ENCODE measurements at places on chromosomes 7 and 10. TPM values are rescaled to one million over a fixed set of nuclear protein-coding genes. Genes with fewer than 3 reads are reported as not detected.

Gene CDK1
- 0.98 TPM for total RNA-seq

Gene POP7
- total RNA-seq = 27.4 TPM

Gene RAB18
- total RNA-seq = 40.3 TPM

Gene ADAP1
- 7.5 TPM for total RNA-seq

GRCh38 chr10:24097751-24098207 lies 111.2 kb upstream of the KIAA1217 start:
- H3K36me3 ChIP-seq = no peaks in the 10 kb centered on the region
- no peaks in the 10 kb centered on the region for H3K27me3 ChIP-seq
- no peaks in the 10 kb centered on the region for H3K4me1 ChIP-seq
- no peak for DNase-seq
- H3K4me3 ChIP-seq = no peak overlapping the region

GRCh38 chr10:61959814-61960213 lies 58.3 kb downstream of the ARID5B start:
- no peaks in the 10 kb centered on the region for H3K27me3 ChIP-seq
- no peaks in the 10 kb centered on the region for H3K4me1 ChIP-seq
- H3K4me3 ChIP-seq = no peak overlapping the region
- no peaks in the 10 kb centered on the region for H3K36me3 ChIP-seq
- DNase-seq = no peak
- H3K27ac ChIP-seq = no peak overlapping the region

- H3K4me3 ChIP-seq = no peak overlapping the region
- H3K36me3 ChIP-seq = no peaks in the 10 kb centered on the region
- no peaks in the 10 kb centered on the region for H3K27me3 ChIP-seq
- DNase-seq = no peak
- no peak overlapping the region for H3K27ac ChIP-seq
Observed at GRCh38 chr10:21399392-21400035, 126.0 kb downstream of the SKIDA1 start.

DNA sequence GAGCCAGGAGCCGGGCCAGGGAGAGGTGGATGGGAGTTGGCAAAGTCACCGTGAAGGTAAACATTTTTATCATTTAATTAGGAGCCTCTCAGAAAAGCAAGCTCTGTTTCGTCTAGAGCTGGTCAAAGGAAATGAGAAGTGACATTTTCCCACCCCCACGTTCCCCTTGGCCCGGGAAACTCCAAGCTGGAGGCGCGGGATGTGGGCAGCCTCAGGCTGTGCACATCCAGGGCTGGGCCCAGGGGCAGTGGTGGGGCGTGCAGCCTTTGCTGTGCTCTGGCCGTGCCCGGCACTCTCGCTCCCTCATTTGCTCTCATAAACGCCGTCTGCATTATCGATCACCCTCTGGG lies 135.6 kb upstream of the RET start:
- no peaks in the 10 kb centered on the region for H3K36me3 ChIP-seq
- DNase-seq = peak; percentile 3
- H3K27ac ChIP-seq = no peak overlapping the region

DNA sequence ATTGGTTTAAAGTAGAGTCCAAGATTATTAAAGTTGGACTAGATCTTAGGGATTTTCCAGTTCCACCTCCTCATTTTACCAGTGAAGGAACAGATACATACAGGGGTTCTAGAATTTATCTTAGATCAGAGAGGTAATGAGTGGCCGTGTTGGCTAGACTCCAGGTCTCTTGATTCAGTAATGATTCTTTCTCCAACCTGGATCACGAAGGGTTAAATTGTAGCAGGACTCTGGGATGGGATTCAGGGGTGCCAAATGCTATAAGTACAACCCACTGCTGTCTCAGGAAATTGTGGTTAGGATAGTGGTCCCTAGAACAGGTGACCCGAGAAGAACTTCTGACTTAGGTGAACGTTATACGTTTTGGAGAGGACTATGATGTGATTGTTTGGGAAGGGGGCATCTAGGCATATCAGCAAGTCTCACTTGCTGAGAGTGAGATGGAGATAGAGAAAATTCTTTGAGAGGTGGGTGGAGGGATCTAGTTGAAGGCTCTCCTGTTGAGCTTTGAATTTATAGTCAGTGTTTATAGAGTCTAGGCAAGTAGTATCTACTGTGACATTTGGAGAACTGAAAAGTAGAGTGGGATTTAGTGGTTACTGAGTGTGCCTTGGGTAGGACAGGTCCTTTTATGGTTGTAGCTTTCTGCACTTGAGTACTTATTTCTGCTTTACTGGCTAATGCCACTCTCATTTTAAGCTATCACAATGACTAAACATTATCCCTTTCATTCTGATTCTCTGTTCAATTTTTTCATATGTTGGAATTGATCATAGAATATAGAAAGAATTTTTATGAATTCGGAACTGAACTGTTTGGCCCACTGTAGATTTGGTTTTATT lies 58.3 kb downstream of the ST7 start:
- no peak overlapping the region for H3K4me3 ChIP-seq
- no peaks in the 10 kb centered on the region for H3K27me3 ChIP-seq
- H3K27ac ChIP-seq = no peak overlapping the region
- H3K36me3 ChIP-seq = no peaks in the 10 kb centered on the region

DNA sequence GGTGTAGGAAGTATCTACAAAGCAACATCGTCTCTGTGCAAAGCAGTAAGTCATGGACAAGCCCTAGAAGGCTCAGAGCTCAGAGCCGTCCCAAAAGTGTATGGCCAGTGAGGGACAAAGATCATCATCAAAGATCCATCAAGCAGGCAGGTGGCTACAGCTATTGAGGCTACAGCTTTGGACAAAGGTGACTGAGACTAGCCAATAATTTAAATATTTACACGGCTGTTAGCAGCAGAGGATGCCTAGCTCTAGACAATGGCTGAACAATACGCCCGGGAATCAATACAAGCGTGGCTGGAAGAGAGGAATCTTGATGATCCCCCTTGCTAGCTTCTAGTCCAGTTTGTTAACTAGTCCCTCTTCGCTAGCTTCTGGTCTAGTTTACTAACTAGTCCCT lies 17.9 kb downstream of the NMT2 start:
- no peaks in the 10 kb centered on the region for H3K36me3 ChIP-seq
- no peak overlapping the region for H3K4me3 ChIP-seq
- DNase-seq = no peak
- no peaks in the 10 kb centered on the region for H3K27me3 ChIP-seq

DNA sequence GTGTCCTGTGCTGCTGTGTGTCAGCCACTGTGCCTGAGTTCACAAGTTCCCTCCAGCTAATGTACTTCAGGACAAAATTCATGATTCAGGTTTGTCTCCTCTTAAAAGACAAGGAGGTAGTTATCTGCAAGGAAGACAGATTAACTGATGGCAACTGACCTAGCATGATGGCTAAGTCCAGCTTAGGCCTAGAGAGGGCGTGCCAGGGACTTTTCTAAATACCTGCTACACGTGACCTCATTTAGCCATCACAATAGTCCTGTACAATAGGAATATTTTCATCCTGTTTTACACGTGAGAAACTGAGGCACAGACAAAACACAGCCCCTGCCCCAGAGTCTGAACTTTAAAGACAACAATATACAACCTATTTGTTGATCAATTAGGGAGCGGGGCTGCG lies 275.7 kb downstream of the XPNPEP1 start:
- no peak overlapping the region for H3K4me3 ChIP-seq
- H3K27ac ChIP-seq = no peak overlapping the region
- H3K36me3 ChIP-seq = no peaks in the 10 kb centered on the region
- H3K27me3 ChIP-seq = no peaks in the 10 kb centered on the region

DNA sequence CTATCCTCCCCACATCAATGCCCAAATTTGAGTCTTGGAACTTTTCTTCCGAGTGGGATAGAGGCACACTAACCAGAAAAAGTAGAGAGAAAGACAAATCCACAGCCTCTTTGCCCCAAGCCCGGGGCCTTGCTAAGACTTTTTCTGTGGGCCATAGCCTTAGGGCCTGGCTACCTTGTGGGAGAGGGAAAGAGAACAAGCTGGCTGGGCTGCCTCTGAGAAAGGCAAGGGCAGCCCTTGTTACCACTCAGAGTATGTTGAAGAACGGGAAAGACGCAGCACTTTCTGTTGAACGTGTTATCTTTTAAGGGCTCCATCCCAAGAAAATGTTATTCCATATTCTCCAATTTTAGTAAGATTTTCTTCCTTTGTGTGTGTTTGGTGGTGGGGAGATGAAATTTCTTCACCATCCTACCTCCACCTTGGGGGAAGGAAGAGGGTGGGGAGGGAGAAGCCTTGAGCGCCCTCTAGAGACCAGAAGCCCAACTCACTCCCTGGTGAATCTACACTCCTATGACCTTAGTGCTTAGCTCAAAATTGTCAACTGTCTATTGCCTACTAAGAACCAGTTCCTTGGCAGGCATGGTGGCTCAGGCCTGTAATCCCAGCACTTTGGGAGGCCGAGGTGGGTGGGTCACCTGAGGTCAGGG lies 3.9 kb upstream of the NRF1 start:
- no peak for DNase-seq
- no peak overlapping the region for H3K27ac ChIP-seq
- H3K36me3 ChIP-seq = no peaks in the 10 kb centered on the region
- no peaks in the 10 kb centered on the region for H3K27me3 ChIP-seq
- H3K4me3 ChIP-seq = no peak overlapping the region
- no peaks in the 10 kb centered on the region for H3K4me1 ChIP-seq

- no peak for DNase-seq
- no peaks in the 10 kb centered on the region for H3K27me3 ChIP-seq
- H3K4me3 ChIP-seq = no peak overlapping the region
- no peak overlapping the region for H3K27ac ChIP-seq
Observed at GRCh38 chr10:3324612-3325038, 152.0 kb upstream of the PITRM1 start.

DNA sequence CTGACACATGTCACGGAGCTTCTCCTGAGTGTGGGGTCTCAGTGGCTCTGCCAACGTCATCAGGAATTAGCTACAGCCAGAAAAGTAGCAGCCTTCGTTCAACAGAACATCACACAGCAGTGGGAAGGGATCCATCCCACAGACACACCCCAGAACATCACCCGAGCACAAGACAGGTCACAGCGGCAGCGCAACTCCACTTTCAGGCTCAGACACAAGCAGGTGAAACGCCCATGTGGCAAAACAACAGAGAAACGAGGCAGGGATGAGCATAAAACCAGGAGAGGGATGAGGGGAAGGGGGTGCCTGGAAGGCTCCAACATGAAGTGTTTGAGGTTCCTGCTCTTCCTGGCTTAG lies 44.8 kb downstream of the CAMK2B start:
- no peak overlapping the region for H3K4me3 ChIP-seq
- no peak overlapping the region for H3K27ac ChIP-seq
- H3K27me3 ChIP-seq = no peaks in the 10 kb centered on the region
- no peaks in the 10 kb centered on the region for H3K4me1 ChIP-seq
- no peaks in the 10 kb centered on the region for H3K36me3 ChIP-seq

DNA sequence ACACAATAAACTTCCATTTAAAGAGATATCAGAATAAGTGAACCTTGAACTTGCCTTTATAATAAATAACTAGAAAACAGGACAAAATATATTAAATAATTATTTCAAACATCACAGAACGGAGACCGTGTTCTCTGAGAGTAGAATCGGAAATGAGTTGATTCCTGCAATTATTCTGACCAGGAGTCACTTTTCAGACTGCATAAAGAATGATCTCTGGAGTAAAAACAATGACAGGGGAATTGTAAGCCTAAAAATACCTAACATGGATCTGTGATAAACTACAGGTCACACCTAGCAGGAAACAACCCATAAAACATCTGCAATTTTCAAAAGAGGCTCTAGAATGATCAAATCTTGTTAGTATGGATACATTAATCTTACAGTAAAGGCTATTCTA lies 577.5 kb upstream of the SORCS1 start:
- no peaks in the 10 kb centered on the region for H3K27me3 ChIP-seq
- H3K4me1 ChIP-seq = no peaks in the 10 kb centered on the region
- H3K4me3 ChIP-seq = no peak overlapping the region
- H3K27ac ChIP-seq = no peak overlapping the region

- H3K27me3 ChIP-seq = no peaks in the 10 kb centered on the region
- DNase-seq = no peak
- H3K4me1 ChIP-seq = peaks cover 3% of the 10 kb centered on the region
- no peak overlapping the region for H3K4me3 ChIP-seq
Observed at GRCh38 chr7:37945336-37945735, 24.9 kb downstream of the EPDR1 start.

- H3K4me3 ChIP-seq = no peak overlapping the region
- H3K27me3 ChIP-seq = no peaks in the 10 kb centered on the region
- no peak for DNase-seq
Observed at GRCh38 chr7:96414931-96415292, 93.0 kb upstream of the SLC25A13 start.

- no peaks in the 10 kb centered on the region for H3K36me3 ChIP-seq
- peak overlapping the region; percentile 19 for H3K27ac ChIP-seq
- no peaks in the 10 kb centered on the region for H3K27me3 ChIP-seq
- no peak overlapping the region for H3K4me3 ChIP-seq
- H3K4me1 ChIP-seq = no peaks in the 10 kb centered on the region
Observed at GRCh38 chr10:102269017-102269416, 23.7 kb downstream of the GBF1 start.

DNA sequence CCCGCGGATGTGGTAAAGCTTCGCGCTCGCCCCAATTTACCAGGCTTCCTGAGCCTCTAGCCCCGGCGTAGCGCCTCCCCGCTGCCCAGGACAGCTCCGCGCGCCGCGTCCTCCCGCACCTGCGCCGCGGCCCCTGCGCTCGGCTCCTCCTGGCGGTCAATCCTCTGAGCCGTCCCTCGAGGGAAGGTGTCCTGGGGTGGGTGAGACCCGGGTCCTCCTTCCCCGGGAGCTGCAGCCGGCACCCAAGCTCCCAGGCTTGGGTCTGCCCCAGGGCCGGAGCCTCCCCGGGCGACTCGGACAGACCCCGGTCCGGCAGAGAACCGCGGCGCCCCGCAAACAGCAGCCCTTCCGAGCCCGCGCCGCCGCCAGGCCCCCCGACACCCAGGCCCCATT lies 512 bp downstream of the OSBPL3 start:
- no peaks in the 10 kb centered on the region for H3K36me3 ChIP-seq
- no peaks in the 10 kb centered on the region for H3K27me3 ChIP-seq
- no peaks in the 10 kb centered on the region for H3K4me1 ChIP-seq
- peak overlapping the region; percentile 80 for H3K27ac ChIP-seq

GRCh38 chr7:13090959-13091358 lies 403.5 kb downstream of the ARL4A start:
- no peaks in the 10 kb centered on the region for H3K36me3 ChIP-seq
- no peak for DNase-seq
- no peak overlapping the region for H3K27ac ChIP-seq
- no peaks in the 10 kb centered on the region for H3K4me1 ChIP-seq

GRCh38 chr10:73522263-73522662 lies 26.4 kb upstream of the PPP3CB start:
- no peaks in the 10 kb centered on the region for H3K4me1 ChIP-seq
- no peak for DNase-seq
- no peak overlapping the region for H3K4me3 ChIP-seq
- H3K27ac ChIP-seq = no peak overlapping the region
- peaks cover 7% of the 10 kb centered on the region for H3K36me3 ChIP-seq

DNA sequence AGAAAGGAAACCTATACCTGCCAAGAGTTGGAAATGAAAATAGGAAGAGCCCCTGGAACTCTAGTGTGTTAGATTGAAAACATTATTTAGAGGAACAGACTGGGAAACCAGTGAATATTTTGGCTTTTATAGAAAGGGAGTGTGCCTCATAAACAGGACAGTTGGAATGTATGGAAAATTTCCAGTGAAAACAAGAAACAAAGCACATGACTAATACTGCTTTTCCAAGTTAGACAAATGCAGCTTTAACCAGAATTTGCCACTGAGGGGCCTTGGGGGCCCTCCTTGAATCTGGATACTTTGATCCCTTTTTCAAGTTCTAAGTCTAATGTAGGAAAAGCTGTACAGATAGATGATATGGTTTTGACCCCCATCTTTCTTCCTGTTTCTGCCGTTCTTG lies 21.2 kb downstream of the ITGB8 start:
- H3K27me3 ChIP-seq = no peaks in the 10 kb centered on the region
- peaks cover 5% of the 10 kb centered on the region for H3K4me1 ChIP-seq
- no peaks in the 10 kb centered on the region for H3K36me3 ChIP-seq

- no peaks in the 10 kb centered on the region for H3K36me3 ChIP-seq
Observed at GRCh38 chr7:96388166-96388565, 66.3 kb upstream of the SLC25A13 start.
